ENCODE measurements at places on chromosomes 13 and 19.

- no peak for DNase-seq
Observed at GRCh38 chr13:64992314-64992713, 2237.8 kb downstream of the PCDH9 start.

DNA sequence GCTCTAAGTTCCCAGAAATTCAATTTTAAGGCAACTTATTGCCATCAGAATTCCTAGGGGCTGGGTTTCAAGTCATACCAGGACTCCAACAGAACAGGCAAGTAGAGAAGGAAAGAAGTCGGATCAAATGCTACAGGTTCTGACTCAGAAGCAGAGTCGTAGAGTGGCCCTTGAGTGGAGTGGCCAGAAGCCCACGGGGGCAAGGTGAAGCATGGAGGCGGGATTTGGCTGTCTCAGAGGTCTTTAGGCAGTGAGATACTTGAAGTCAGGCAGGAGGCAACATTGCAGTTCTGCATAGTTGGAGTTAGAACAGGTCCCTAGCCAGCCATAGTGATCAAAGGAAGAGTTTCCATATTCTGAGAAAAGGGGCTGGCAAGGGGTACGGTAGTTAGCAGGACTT is 111.6 kb downstream of the NHLRC3 start:
- DNase-seq: no peak

DNA sequence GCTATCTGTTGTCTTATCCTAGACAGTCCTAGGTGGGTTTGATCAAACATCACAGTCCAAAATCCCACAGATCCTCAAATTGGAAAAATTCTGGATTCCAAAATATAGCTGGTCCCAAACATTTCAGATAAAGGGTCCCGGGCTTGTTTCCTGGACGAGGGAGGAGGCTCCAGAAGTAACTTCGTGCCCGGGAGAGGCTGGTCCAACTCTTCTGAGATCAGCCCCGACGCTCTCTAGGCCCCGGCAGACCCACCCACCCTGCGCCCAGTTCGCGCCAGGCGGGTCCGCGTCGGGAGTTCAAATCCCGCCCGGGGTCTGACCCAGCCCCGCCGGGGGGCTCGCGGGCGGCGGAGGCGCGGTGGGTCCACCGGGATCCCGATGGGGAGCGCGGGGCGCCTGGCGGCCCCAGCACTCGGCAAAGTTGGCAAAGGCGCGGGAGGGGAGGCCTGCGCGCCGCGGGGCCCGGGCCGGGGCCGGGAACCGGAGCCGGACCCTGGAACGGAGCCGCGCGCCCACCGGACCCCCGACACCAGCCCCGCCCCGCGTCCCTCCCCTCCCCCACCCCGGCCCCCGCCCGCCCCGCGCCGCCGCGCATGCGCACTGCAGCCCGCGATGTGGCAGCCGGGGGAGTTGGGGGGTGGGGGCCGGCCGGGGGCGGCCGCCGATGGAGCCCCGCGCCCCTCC is 513 bp downstream of the MIER2 start:
- peak; percentile 15 for DNase-seq

- no peak for DNase-seq
Observed at GRCh38 chr13:51231456-51231855, 9.3 kb downstream of the FAM124A start.

DNA sequence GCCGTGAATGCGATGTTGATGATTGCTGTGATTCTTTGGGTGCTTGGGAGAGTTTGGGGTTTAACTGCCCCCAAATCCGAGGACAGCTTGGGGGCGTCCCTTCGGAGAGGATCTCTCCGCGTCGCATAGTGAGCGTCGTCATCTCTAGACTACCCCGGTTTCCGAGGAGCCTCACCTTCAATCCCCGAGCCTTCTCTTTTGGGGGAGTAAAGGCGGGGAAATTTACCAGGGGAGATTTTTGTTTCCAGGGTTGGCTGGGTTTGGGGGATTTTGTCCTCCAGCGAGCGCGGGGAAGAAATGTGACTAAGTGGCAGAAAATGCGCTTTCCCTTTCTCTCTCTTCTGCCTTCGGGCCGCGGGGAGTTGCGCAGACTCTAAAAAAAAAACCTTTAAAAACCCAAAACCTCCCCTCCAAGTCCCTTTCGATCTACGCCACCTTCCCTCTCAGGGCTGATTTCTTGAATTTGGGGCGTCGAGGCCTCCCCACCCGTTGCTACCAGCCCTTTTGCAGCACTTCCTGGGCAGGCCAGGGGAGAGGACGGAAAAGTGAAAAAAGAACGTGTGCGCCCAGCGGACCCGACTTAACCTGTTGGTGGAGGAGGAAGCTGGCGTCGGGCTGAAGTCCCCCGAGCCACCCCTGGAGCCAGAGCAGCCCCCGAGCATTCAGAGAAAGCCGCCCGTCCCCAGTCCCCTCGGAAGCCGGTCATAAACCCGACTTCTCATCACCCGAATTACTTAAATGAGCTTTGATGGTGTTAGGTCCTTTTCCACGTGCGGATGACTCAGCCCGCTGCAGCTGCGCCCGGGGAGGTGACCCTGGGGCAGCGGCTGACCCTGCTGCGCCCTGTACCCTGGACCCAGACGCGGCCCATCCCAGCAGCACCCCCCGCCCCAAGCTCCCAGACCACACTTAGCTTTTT is 17.7 kb downstream of the NFIX start:
- no peak for DNase-seq

DNA sequence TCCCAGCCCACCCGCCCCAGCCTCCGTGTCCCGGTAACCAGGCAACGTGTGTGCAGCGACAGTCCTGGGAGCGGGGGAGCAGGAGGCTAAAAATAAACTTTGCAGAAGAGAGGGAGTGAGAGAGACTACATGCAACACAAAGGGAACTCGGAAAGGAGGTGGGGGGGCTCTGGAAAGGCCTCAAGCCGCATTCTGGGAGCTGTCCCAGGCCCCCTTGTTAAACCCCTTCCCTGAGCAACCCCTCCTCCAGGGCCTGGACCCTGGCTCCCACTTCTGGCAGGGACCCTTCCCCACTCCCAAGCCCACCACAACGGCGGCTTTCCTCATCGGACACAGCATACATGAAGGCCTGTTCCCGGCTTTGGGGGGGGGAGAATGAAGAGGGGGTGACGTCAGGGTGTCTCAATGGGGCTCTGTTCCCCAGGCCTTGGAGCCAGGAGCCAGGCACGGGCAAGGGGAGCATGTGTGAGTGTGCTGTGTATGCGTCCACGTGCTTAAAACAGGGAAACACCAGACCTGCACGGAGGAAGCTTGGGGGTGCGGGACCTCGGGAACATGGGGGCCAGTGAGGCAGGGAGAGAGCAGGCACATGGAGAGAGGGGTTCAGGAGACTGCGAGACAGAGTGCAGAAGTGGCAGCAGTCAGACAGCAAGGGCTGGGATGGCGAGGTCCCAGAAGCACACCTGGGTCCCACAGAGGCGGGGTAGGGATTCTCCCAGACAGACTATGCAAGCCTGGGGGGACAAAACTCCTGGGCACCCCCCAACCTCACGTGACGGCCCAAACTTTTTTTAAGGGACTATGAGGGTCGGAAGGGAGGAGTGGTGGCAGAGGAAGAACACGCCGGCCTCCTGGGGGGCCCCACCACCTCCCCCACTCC is 2.3 kb downstream of the ERF start:
- no peak for DNase-seq

GRCh38 chr13:108968566-108968965 is 339.2 kb downstream of the MYO16 start:
- DNase-seq: no peak

DNA sequence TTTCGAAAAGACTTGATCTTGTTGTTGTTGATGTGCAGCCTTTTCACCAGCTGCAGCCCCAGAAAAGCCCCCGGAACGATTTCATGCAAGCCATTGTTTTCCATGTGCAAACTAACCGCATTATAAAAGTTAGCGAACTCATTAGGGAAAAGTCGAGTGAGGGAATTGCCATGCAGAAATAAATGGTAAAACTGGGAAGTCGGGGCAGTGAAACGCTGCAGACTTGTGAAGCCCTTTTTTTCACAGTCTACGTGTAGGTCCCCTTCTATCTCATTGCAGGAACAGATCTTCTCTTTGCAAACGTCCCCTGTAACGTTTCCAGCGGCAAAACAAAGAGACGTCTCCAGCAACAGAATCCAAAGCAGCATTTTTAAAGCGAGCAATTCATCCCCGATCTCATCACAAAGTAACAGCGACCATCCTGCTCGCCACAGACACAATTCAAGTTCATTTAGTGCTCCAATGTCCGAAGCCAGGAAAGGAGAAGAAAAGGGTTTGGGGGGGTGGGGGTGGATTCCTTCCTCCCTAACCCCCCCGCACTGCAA is 1.1 kb downstream of the SLITRK1 start:
- no peak for DNase-seq

- no peak for DNase-seq
Observed at GRCh38 chr13:43583321-43583720, 203.5 kb downstream of the ENOX1 start.

DNA sequence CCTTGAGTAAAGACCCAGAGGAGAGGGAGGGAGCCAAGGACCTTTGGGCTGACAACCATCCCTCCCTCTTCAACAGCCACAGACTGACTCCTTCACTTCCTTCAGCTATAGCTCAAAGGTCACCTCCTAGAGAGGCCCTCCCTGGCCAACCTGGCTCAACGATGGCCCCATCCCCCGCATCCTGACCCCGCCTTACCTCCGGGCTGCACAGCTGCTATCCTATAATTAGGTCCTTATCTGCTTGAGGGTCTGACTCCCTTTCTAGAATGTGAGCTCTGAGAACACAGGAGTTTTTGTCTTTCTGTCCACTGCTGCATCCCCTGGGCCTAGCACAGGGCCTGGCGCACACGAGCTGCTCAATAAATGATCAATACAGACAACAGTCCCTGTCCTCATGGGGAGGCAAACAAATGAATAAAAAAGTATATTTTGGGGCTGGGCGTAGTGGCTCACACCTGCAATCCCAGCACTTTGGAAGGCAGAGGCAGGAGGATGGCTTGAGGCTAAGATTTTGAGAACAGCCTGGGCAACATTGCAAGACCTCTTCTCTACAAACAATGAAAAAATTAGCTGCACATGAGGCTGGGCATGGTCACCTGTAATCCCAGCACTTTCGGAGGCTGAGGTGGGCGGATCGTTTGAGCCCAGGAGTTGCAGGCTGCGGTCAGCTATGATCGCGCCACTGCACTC is 6.6 kb upstream of the LGALS4 start:
- no peak for DNase-seq

GRCh38 chr19:13804830-13805683 is 9.8 kb downstream of the ZSWIM4 start:
- DNase-seq: no peak

DNA sequence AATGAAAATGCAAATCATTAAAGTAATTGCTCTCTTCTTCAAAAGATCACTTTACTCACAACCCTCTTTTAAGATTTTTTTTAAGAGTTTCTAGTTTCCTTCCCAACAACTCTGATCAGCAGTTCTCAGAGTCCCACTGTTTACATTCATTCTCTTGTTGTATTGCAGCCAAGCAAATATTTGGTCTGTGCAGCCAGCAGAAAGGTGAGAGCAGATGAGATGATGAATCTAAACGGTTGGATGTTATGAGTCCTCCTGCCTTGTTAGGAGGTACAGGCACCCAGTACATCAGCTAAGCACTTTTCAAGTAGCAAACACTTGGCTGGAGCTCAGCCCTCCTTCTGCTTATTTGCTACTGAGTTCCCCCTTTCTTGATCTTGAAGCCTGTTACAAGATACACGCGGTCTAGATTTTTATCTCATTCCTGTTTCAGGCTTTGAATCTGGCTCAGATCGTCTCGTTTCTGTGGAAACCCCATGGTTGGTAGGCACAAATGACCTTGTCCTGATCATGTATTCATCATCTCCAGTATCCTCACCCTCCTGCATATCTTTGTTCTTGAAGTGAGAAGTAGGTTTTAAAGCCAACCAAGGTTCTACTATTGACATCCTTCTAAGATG is 300.7 kb downstream of the DCT start:
- DNase-seq: no peak

DNA sequence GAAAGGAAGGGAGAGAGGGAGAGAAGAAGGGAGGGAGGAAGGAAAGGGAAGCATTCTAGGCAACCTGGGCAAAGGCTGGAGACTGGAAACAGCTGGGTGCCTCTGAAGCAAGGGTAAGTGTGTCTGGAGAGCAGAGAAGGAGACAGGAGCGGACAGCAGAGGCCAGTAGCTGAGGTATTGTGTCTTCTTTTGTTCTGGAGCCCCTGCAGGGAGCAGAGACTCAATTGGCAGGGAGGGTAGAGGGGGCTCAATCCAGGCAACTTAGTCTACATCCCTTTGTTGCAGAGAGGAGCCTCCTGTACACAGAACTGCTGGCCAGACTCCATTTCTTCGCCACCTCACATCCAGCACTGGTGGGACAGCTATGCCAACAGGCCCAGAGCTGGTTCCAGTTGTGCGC is 53.2 kb downstream of the NWD1 start:
- no peak for DNase-seq

DNA sequence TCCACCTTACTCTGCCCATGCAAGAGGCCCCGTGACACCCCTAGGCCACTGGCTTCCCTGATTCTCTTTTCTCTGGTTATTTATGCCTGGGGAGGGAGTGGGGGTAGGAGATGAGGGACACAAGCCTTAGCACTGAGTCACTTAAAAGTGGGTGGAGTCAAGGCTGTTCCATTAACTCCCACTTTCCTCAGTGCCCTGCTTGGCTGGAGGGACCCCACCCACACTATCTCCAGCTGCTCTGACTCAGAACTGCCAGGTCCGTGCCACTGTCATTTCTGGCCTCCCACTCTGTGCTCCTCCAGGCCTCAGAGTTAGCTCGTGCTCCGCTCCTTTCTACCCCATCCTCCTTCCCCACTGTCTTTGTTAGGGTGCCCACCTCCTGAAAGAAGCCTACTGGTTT is 113.4 kb upstream of the UQCRFS1 start:
- DNase-seq: no peak

GRCh38 chr19:13896227-13896626 is 9.7 kb downstream of the BRME1 start:
- DNase-seq: no peak

GRCh38 chr13:23384111-23384510 is 49.4 kb downstream of the SACS start:
- DNase-seq: no peak

DNA sequence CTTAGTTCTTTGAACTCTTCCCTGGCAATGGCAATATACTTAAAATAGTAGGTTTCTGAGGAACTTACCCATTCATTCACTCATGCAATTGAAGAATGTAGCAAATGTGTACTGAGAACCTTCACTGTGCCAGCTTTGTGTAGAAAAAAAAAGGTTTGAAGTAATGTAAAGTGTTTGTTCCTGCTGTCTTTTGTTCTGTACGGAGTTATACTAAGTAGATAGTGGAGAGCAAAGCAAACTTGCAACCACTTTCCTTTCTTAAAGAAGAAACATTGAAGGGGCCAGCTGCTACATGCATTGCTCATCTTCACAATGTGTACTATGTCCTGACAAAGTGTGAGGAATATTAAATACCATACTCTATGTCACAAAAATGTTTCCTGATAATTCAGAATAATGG is 68.9 kb upstream of the FREM2 start:
- no peak for DNase-seq

DNA sequence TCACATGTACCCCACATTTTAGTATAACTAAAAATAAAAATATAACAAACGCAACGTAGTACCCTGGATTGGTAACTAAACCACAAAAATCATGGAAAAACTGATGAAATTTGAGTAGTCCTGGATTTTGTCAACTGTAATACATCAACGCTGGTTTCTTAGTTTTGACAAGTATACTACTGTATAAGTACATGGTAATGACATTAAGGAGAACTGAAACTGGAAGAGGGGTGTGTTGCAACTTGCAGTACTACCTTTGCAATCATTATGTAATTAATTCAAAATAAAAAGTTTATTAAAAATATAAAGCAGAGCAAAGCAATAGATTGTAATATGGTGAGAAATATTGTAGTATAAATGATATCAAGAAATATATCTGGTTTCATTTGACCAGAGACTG is 1158.0 kb upstream of the SPRY2 start:
- DNase-seq: no peak

All from stimulated activated CD4-positive, alpha-beta T cell treated with anti-CD3 and anti-CD28 coated beads, TNF-alpha, amount 100 ng/mL, for 4 hours (primary cell).